BJ (cell line): ENCODE measurements at places on chromosomes 2 and 18.

GRCh38 chr2:108534584-108535356 lies 500 bp downstream of the LIMS1 start:
- DNase-seq: no peak

- DNase-seq: no peak
These were observed 285.8 kb upstream of the GYPC start for GRCh38 chr2:126370201-126370600.

DNA sequence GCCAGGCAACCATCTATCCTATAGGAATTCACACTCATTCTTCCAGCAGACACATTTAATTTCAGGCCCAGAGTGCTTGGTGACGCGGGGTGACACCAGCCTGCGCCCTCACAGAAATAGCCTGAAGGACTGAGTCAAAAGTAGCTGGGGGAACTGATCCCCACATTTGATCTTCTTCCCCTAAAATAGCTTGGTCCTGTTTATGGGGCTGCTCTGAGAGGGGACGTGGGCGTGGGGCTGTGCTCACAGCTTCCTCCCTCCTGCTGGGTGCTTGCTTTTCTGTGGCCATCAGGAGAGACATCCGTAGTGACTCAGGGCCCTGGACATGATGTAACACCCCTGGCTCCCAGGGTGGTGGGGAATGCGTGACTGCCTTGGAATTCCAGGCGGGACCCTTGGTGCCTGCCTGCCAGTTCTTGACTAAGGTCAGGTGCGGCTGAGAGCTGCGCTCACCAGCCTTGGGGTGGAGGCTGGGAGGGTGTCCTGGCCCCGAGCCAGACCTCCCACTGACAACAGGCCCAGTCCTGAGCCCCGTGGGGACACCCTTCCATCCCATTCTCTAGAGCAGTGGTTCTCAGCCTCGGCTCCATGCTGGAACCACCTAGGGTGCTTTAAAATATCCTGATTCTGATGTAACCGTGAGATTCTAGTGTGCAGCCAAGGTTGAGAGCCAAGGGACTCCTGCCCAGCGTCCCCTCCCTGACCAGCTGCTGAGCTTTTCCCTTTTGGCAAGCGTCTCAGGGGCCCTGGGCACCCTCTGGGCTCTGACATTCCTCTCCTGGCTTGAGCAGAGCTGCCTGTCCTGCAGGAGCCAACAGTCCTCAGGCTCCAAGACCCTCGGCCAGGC lies 47.4 kb upstream of the SMAD7 start:
- DNase-seq: peak; percentile 96

- no peak for DNase-seq
These were observed 42.1 kb downstream of the TMEM200C start for GRCh38 chr18:5853253-5853652.

DNA sequence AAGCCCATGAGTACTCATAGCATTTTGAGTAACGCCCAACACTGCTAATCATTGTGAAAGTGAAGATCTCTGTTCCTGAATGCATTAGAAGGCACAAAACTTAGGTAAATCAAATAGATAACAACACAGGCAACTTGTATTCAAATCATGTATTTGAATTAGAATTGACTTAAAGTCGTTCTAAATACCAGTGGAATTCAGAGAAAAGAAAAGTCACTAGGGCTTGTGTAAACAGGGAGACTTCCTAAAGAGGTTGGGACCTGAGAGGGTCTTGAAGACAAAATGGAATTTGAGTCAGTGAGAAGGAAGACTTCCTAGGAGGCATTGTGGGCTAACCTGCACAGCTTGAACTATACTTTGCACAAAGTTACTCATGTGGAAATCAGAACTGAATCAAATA lies 127.2 kb downstream of the CTNNA2 start:
- no peak for DNase-seq

DNA sequence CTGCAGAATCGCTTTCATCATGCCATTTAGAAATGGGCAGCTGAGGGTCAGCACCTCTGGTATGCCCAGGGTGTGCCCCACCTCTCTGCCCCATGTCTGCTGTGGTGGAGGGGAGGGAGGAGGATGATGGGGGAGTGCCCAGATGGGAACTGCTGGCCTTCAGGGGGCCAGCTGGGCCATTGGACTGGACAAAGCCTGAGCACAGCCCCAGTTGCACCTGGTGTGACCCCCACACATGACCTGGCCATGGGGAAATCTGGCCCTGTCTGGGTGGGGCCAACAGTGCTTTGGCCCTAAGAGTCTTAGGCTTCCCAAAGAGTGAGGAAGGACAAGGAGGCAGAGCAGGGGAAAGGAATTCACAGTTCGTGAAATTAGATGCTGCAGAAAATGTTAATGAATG lies 44.1 kb downstream of the CTIF start:
- DNase-seq: no peak

DNA sequence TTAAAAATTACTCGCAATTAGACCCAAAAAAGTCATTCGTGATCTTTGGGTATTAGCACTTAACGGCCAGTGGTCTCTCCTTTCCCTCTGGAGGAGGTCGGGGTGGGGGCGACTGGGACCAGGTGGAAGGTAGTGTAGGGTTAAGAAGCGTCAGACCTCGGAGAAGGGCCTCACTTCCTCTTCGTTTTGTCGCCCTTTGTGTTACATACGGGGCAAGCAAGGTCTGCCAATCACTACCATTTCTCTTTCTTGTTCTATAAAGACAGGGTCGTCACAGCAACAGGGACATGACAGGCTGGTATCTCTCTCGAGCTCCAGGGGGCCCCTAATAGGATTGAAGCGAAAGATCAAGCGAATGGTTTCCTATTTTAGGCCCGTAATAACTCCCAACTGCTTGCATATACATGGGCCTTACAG lies 136.6 kb downstream of the INSIG2 start:
- DNase-seq: no peak

GRCh38 chr2:48398285-48399002 lies 131.5 kb upstream of the STON1 start:
- no peak for DNase-seq

- DNase-seq: peak; percentile 92
These were observed 70.5 kb downstream of the PRPF40A start for GRCh38 chr2:152646775-152647174.

GRCh38 chr2:101331202-101331601 lies 22.7 kb upstream of the RNF149 start:
- no peak for DNase-seq

DNA sequence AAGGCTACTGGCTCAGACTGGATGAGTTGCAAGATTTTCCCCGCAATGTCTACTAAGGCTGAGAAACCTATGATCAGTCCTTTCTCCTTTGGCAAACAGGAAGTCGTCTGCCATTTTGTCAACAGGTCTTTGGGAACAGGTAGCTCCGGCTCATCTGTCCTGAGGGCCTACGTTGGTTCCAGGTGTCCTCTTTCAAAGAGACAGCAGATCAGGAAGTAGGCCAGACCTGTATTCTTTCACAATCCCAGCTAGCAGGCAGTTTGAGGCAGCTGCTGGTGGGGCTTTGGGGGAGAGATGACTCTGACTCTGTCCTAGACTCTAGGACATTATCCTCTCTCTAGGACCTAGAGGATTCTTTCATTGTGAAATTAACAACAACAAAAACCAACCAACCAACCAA lies 98.6 kb downstream of the ACTR2 start:
- DNase-seq: no peak

GRCh38 chr18:32049393-32050171 lies 31.0 kb downstream of the RNF125 start:
- no peak for DNase-seq

DNA sequence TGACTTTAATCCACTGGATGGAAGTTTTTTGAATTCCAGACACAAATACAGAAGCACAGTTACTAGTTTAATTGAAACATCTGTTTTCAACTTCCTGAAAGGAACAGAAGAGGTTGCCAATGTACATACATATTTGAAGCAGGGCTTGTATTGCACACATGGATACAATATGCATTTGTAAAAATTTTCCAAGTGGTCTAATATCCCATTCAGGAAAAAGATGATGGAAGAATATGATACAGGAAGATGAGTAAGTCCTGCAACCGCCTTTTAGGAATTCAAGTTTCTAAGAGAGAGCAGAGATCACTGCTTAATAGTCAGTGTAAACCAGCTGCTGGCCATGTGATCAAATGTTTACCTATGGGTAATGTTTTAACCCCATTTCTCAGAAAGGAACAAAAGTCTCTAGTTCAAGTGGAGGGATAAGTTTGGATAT lies 265.4 kb downstream of the TRIB2 start:
- DNase-seq: peak; percentile 60

DNA sequence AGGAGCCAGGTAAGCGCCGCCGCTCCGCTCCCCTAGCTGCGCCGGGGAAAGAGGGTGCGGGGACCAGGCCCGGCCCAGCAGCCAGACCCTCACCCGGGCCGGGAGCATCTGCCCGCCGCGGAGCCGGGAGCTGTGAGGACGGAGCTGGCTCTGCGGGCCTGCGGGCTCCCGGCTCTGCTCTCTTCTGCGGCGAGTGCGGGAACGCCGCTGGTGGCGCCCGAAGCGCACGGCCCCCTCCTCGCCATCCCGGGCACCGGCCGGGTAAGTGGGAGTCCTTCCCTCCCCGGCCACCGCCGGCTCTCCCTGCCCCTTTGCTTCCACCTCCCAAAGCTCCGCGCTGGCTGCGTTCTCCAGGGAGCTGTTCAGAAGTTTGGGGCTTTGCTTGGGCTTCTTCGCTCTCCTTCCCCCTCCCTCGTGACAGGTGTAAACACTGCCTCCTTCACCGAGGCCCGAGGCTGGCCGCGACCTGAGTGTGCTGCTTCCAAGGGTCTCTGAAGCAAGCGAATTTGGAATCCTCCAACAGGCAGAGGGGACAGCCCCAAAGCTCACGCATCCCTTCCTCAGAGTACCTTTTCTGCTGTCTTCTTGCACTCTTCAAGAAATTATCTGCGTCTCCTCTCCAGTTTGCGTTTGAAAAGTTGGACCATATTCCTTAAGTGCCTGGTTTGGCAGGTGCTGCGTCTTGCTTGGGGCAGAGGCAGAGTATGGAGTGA lies 632 bp downstream of the AFTPH start:
- DNase-seq: no peak

DNA sequence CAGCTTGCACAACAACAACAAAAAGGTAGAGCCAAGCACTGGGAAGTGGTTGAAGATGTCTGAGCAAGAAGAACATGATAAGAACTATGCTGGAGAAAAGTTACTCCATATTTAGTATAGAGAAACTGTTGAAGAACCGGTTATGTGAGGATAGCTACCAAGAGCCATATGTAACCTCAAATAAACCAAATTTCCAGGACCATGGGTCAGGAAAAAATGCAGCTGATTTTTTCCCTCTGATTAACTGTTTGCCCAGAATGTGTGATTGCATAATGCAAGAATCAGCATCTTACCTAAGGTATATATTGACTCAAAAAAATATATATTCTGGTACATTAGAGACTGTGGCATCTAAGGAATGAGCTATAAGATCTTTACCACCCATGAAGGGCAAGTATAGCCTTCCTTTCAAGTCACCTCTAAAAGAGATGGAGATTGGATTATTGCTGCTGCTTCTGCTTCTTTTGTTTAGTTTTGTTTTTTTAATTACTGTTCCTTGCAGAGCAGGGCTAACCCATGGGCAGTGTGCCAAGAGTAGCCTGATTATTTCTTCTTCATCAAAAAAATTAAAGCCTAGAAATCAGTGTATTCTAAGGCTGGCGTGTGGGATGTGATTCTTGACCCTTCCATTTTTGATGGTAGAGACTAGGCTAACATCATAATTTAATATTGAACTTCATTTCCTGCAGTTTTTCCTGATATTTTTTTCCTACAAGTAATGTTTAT lies 76.9 kb upstream of the MAP3K20 start:
- DNase-seq: no peak

DNA sequence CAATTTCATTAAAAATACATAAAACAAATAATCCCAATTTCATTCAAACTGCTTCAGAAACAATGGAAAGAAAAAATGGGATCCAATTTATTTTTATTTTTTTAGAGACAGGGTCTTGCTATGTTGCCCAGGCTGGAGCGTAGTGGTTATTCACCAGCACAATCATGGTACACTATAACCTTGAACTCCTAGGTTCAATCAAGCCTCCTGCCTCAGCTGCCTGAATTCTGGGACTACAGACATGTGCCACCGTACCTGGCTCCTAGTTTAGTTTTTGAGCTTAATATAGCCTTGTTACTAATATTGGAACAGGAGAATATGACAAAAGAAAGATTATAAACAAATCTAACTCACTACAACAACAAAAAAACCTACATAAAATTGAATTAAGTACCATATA lies 34.2 kb downstream of the SAP130 start:
- no peak for DNase-seq

- no peak for DNase-seq
These were observed 89.4 kb downstream of the NRP2 start for GRCh38 chr2:205771666-205772065.

- no peak for DNase-seq
These were observed 340.3 kb downstream of the CYRIA start for GRCh38 chr2:16325016-16325975.

DNA sequence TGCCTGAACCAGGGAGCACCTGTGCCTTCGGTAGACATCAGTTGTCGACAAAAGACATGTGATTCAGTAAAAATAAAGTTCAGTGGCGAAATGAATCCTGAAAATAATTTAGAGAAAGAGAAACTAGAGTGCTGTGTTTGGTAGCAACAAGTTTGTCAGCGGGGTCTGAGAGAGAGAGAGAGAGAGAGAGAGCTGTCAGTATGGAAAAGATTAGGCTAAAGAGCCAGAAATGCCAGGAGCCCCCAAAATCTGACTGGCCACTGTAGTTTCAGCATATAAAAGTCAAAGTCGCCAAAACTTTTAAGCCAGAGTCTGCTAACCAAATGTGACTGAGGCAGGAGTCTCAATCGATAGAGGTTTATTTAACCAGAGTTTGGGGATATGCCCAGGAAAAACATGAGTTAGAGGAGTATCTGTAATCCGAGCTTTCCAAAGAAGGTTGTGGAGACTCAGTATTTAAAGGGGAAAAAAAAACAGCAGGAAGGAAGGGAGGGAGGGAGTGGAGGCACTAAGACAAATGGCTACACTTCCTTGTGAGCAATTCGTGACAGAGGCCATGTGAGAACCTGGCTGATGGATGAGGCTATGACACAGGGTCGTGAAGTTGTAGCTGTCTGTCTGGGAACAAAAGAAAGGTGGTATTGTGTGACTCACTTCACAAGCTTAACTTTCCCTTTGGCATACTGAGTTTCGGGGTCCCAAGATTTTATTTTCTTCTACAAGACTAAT lies 20.5 kb upstream of the GNAL start:
- DNase-seq: no peak

GRCh38 chr2:141392517-141393213 lies 738.2 kb downstream of the LRP1B start:
- peak; percentile 27 for DNase-seq

GRCh38 chr18:29311580-29311979 lies 1134.7 kb upstream of the CDH2 start:
- no peak for DNase-seq

DNA sequence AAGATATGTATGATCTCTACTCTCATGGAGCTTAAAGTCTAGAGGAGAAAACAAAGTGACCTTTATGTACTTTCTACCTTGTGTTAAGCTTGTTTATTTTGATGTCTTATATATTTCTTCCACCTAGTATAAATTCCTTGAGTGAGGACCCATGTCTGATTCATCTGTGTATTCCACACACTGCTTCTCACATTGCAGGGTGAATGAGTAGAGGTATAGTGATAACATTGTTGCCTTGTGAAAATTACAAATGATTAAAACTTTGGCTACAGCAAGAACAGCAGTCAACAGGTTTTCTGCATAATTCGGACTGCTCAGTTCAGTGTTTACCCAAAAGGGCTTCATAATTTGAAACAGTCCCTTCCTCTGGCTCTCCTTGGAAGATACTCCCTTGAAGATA lies 36.3 kb downstream of the AOX1 start:
- no peak for DNase-seq
